ENCODE measurements at places on chromosomes 2 and 18.

GRCh38 chr18:56284319-56284718 lies 354.1 kb downstream of the TXNL1 start:
- no peak for DNase-seq

GRCh38 chr2:203841654-203842053 lies 25.9 kb upstream of the CTLA4 start:
- no peak for DNase-seq

DNA sequence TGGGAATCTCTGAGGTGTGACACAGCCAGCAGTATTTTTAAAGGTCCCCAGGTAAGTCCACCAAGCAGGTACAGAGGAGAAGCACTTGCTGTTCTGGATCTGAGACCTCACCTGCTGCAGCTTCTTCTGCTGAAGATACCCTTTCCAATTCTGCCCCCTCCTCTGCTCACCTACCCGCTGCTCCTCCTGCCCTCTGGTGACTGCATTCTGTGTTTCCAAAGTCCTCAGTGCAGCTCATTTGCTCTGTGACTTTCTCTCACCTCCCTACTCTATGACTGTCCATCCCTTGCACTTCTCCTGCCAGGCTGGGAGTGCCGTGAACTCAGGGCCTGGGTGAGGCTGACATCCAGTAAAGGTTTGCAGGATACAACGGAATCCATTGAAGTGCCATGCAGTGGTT lies 205.2 kb upstream of the LYPD1 start:
- no peak for DNase-seq

DNA sequence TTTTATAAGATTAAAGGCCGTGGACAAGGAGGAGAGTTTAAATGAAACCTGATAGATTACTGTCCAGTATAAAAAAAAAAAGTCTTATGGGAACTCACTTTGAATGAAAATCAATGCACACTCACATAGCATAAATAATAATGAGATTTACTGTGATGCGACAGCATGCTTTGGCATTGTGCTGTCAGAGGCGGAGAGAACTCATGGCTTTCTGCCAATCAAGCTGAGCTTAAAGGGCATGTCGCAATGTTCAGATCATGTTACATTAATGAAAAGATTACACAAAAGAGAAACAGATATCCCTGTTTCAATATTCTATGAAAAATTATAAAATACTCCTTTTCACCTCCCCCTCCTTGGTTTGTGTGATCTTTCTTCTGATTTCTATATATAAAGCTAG lies 310.8 kb downstream of the ERBB4 start:
- DNase-seq = peak; percentile 91

- no peak for DNase-seq
Measured at GRCh38 chr2:240685771-240686371, 3.2 kb upstream of the AQP12B start.

- DNase-seq = no peak
Measured at GRCh38 chr2:1162768-1163584, 212.3 kb downstream of the SNTG2 start.

- DNase-seq = no peak
Measured at GRCh38 chr18:48207733-48208132, 201.4 kb downstream of the ZBTB7C start.

- no peak for DNase-seq
Measured at GRCh38 chr18:48945953-48946217, 4.9 kb downstream of the SMAD7 start.

DNA sequence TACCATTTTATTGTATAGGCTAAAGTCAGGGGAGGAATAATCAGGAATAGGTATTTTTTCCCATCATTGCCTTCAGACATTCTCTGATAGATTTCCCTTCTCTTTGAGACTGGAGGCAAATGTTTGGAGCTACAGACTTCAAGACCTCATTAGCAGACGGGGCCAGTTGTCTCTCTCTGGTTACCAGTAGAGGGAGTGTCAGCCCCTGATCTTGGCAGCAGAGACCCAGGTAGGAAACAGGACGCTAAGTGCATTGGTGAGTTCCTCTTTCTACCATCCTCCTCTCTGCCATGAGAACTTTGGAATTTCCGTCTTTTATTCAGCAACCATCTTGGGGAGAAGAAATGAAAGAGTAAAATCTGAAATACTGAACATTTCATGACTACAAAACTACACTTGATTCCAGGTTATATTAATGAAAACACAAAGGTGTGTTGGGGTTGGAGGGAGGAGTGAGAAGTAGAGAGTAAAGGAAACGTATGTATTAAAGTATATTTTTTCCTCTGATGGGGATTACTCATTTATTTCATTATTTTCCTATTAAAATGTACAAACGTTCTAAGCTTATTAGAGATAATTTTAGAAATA lies 186.2 kb upstream of the GCFC2 start:
- peak; percentile 46 for DNase-seq

GRCh38 chr18:3450799-3451182 lies 819 bp downstream of the TGIF1 start:
- DNase-seq = no peak

DNA sequence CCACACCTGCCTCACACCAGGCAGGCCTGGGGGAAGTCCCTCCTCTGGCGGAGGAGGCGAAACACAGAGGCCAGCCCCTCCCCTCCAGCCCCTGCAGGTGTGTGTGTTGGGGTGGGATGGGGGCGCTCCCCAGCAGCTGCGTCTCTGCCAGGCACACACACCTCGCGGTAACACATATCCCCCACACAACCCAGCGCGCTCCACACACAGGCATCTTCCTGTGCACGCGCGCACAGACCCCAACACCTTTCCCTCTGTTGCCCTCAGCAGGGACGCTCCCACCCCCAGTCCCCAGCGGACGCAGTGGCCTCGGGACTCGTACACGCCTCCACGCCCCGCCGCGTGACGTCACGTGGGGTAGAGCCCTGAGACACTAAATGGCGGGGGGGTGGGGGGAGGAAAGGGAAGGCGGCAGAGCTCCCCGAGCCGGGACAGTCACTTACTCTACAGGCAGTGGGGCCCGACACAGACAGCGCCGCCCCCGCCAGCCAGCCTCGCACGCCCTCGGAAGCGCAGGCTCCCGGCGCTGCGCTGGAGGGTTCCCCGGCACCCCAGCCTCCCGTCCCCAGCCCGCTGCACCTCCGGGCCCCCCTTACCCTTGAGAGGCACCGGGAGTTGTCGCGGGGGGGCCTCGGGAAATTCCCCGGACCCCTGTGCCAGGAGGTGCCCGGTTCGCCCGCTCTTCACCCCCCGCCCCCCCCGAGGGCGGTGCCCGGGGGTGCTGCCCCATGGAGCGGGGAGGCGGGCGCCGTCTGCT lies at the start of gene WNT10A:
WNT10A (plus strand) TSS at position 751 of the 757 bp plus-strand sequence. CDS start 144 bp downstream, outside the sequence.
- DNase-seq = peak; percentile 59

- no peak for DNase-seq
Measured at GRCh38 chr2:213121690-213122089, 29.7 kb downstream of the IKZF2 start.

Data from NCI-H345 (cell line).